NCI-H1105 treated with DMSO at 0.1 percent for 48 hours (cell line): ENCODE measurements at places on chromosomes 16 and 17.

GRCh38 chr17:72667096-72668063, 425.1 kb downstream of the SLC39A11 start:
- DNase-seq: no peak

DNA sequence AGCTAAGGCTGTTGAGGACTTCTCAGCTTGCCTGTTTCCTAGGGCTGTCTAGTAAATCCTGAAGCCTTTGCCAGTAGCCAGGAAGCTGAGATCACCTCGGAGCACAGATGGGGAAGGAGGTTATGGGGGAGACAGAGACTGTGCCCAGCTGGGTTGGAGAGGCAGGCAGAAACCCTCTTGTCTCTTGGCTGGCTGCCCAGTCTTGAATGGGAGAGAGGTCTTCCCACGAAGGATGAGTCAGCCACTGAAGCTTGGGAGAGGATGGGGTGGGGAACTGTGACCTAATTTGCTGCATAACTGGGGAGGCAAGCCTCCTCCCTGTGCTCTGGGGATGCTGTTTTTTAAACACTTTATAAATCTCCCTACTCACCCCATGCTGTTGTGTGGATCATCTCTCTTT, 69.8 kb downstream of the SHISA9 start:
- DNase-seq: peak; percentile 93

GRCh38 chr17:61833536-61834193, 29.7 kb downstream of the BRIP1 start:
- no peak for DNase-seq

GRCh38 chr16:28924762-28925385, at the start of gene RABEP2:
TSS of gene RABEP2 (minus strand) at chr16:28925238. CDS start at chr16:28925163, 75 bp downstream.
- DNase-seq: peak; percentile 96

- DNase-seq: no peak
These were observed 149.9 kb downstream of the CLEC16A start for GRCh38 chr16:11094075-11094856.
